ENCODE measurements at places on chromosomes 13 and 19. TPM values are rescaled to one million over a fixed set of nuclear protein-coding genes. Genes with fewer than 3 reads are reported as not detected.

Gene ZNF90
- polyA plus RNA-seq: 5.1 TPM

- no peak for DNase-seq
Observed at GRCh38 chr19:46205183-46205984, 24.2 kb upstream of the IGFL1 start.

GRCh38 chr19:35013820-35014754 is 14.0 kb downstream of the GRAMD1A start:
- no peak for DNase-seq

- DNase-seq: no peak
Observed at GRCh38 chr19:14127176-14127575, 9.2 kb downstream of the ASF1B start.

DNA sequence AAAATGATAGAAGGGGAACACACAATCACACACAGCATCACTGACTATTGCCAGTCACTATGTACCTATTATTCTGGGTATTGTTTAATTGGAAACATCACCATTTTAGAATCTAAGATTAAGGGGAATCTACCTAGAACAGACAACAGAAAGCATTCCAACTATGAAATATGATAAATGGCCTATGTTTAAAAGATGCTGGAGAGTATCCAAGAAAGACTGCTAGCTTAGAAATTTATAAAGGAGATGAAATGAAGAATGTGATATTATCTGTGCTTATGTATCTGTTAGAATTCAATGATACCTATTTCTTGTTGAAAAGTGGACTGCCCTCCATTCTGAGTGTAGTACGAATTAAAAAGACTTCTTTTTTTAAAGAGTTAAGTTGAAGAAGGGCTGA is 50.5 kb downstream of the KCNRG start:
- no peak for DNase-seq
